NCI-H1436 (cell line): ENCODE measurements at places on chromosomes 7 and 10.

GRCh38 chr10:127649642-127650041 is 87.3 kb upstream of the FOXI2 start:
- DNase-seq, result no peak

DNA sequence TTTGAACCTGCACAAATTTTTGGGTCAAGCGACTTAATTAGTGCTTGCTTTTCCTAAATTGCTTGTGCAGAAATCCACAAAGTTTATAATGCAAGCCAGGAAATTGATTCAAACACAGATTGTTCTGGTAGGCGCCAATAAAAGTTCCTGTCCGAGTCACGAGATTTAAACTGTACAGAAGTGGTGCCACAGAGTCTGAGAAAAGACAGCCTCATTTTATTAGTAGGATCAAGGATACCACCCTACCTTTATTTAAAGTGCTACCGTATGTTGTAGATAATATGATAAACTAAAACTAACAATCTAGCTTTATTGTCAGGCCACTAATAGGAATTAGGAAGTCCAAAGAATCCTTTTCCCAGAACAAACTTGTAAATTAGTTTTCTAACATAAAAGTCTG is 696.7 kb downstream of the TNS3 start:
- DNase-seq, result no peak

DNA sequence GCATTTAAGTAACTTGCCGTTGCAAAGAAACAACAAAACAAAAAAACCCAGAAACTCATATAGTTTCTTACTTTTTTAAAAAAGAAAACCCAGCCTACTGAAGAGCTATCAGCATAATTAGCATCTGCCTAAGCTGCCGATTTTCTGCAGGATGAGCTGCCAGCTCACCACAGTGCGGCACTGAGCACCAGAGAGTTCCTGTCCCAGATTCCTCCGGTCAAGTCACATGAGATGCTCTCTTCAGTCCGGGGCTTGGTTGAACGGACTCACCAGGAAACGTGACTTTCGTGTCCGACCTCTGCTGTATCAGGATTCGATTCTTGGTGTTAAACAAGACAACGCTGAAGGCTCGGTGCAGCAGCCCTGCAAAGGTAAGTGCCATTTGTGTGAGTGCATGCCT is 3.2 kb downstream of the IDI2 start:
- DNase-seq, result no peak

DNA sequence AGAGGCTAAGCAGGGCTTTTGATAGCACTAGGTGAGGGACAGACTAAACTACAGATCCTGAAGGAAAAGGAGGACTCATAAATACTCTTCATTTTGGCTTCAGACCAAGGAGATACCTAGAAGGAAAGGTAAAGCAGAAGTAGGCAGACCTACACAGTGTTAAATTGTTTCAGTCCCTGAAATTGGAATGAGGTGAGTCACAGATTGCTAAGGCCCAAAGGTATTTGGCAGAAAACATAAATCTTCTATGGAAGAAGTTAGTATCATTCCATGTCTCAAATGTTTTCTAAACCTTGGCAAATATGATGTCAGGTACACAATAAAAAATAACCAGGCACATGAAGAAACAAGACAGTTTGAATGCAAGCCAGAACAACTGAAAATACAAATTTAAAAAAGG is 30.0 kb downstream of the MTERF1 start:
- DNase-seq, result no peak

GRCh38 chr10:20396701-20397100 is 500.4 kb downstream of the NEBL start:
- no peak for DNase-seq

DNA sequence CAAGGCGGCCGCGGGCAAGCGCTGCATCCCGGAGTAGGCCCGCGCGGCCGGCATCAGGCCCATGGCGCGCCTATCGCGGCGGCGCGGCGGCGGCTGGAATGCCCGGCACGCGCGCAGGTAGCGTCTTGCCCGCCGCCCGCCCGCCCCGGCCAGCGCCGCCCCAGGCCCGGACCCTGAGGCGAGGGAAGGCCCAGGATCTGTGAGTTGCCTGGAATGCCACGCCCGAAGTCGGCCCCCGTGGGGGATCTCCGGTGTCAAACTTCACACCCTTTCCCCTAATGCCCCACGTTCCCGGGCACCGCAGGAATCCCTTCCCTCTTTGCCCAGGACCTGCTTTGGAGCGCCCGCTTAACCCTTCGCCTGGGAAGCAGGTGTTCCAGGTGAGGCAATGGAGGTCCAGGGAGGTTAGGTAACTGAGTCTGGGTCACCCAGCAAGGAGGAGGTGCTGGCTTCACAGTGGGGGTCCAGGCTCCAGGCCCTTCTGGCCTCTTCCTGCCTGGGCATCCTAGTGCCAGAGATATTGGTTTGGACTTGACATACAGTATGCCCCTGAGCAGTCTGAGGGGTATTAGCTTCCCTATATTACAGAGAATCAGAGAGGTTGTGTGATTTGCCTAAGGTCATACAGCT is 138.1 kb downstream of the ARHGAP22 start:
- DNase-seq, result no peak

GRCh38 chr10:124213899-124214510 is 120.6 kb upstream of the CHST15 start:
- no peak for DNase-seq

- DNase-seq, result no peak
Observed at GRCh38 chr10:93126483-93127052, 52.9 kb downstream of the CYP26A1 start.

DNA sequence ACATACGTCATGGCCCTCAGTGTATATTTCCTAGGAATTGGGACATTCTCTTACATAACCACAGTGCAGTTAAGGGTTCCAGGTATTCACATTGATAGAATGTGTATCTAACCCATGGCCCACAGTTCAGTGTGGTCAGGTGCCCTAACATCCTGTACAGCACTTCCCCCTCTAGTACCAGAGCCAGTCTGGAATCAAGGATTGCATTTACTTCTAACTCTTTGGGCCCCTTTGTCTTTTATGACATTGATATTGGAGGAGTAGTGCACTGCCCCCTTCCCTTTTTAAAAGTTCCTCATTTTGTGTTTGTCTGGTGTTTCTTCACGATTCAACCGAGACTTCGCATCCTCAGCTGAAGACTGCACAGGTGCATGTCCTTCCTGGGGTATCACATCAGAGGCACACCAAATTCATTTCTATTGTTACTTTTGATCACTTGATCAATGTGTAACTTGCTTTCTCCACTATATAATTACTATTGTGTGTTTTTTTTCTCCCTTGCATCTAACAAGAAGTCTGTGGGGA is 22.4 kb upstream of the NPFFR1 start:
- DNase-seq, result no peak

DNA sequence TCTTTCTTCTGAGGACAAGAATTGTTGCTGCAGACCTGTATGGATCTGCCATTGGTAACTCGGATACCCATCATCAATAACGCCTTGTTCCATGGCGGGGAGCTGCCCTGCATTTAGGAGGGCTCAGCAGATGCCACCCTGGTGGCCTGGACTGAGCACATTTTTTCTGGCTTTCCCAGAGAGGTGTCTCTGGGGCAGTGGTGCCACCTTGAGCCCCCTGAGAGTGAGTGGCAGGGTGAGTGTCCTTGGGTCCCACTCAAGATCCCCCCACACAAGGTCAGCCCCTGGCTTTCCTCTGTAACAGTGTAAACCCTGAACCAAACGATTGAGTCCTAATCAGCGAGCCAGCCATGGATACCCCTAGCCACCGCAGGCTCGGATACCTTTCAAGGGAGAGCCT is 258.6 kb downstream of the GLRX3 start:
- DNase-seq, result no peak

GRCh38 chr10:51886438-51887068 is 187.2 kb upstream of the CSTF2T start:
- no peak for DNase-seq

DNA sequence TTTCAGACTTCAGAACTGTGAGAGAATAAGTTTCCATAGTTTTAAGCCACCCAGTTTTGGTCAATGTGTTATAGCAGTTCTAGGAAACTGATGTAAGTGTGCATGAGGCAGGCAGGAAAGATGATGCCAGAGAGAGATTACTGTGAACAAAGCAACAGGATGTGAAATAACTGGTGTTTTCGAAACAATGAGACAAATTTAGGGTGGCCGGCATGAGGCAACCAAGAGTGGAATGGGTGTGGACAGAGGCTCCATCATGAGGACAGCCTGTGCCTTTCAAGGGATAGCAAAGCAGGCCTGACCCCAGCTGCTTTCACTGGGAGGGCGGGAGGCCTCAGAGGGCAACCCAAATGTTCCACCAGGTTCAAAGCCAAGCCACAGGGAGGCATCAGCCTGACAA is 67.3 kb upstream of the UCN3 start:
- DNase-seq, result no peak

- no peak for DNase-seq
Observed at GRCh38 chr10:125011171-125011925, 69.4 kb downstream of the ZRANB1 start.

GRCh38 chr7:47483604-47484273 is 98.2 kb downstream of the TNS3 start:
- DNase-seq, result no peak

GRCh38 chr10:3857318-3857717 is 72.3 kb upstream of the KLF6 start:
- no peak for DNase-seq

- DNase-seq, result no peak
Observed at GRCh38 chr7:155993420-155994278, 181.4 kb upstream of the SHH start.

- DNase-seq, result no peak
Observed at GRCh38 chr7:114940220-114940619, 18.3 kb downstream of the MDFIC start.

GRCh38 chr10:36412942-36413341 is 712.5 kb upstream of the ANKRD30A start:
- no peak for DNase-seq

DNA sequence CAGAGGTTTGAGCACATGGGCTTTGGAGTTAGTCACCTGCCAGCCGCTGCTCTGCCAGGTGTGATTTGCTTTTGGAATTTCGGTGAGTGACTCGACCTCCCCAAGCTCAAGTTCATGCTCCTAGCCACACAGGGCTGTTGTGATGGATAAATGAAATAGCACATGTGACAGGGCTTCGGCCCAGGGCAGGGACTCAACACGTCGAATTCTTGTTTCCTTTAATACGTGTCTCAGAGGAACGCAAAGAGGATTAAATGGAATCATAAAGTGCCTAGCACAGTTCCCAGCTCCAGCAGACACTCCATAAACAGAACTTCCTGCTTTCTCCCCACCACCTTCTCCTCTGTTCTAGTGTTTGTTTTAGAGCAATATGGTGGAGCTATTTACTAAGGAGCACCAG is 88.3 kb upstream of the CHST15 start:
- no peak for DNase-seq

DNA sequence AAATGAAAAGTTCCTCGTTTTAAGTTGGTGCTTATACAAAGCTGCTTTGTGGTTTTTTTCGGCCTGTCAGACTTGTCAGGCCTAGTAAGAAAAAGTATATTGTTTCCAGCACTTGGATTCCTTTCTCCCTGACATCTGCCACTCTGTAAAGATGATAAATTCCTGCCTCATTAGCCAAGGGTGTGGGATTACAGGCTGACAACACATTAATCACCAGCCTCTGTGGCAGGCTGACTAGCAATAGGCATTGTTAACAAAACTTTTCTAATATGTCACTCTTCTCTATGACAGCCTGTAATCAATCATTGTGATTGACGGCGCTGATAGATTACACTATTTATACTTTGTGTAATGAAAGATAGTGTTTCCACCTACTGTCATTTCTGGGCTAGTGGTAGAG is 682.5 kb downstream of the LRMDA start:
- no peak for DNase-seq

DNA sequence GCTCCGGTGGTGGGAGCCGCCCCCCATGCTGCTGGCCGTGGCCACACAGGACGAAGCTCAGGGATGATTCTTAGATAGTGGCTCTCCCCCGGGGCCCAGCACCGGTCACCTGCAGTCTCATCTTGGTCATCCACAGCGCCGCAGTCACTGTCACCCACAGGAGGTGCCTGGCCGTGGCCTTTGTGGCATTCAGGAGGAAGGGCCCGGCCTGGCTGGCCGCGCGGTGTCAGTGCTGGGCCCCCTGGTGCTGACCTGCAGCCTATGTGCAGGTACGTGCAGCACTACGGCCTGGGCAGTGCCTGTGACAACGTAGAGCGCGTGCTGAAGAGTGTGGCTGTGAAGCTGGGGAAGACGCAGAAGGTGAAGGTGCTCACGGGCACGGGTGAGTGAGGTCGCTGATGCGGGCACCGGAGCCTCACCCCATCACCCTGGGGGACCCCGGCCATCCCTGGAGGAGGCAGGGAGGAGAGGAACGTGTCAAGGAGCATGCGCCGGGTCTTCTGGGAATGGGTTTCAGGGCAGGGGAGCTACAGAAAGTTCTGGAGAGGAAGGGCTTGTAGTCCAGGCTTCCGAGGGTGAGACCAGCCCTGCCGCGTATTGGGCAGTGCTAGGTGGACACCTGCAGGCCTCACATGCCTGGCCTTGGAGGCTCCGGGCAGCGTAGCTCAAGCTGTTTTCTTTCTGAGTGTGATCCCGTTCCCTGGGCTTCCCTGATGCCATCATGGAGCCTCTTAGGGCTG is 5.0 kb downstream of the SPRN start:
- DNase-seq, result no peak

GRCh38 chr10:105291571-105291970 is 650.5 kb downstream of the SORCS3 start:
- DNase-seq, result peak; percentile 28

DNA sequence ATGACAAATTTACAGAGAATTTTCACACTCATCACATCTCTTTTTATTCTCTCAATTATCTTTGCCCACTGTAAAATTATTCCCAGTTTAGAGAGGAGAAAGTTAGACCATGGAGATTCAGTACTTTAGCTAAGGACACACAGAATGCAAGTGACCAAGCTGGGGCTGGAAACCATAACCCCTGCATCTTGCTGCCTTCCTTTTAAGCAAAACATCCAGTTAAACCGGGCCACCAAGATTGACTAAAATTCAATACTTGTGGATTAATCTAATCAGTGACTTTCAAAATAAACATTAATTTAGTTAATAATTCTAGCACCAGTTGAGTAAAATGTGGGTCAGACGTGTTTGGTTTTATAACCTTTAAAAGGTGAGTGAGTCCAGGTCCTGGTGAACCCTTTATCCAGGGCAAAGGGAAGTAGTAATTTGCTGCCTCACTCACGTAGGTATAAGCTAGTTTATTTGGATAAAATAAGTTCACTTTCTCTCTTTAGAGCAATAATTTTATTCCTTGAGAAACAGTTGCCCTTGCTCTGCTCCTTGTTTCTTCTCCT is 1.9 kb upstream of the CYP2C8 start:
- DNase-seq, result no peak

- no peak for DNase-seq
Observed at GRCh38 chr7:157392256-157393037, 55.6 kb downstream of the DNAJB6 start.

GRCh38 chr7:111198255-111198654 is 107.3 kb downstream of the LRRN3 start:
- no peak for DNase-seq

DNA sequence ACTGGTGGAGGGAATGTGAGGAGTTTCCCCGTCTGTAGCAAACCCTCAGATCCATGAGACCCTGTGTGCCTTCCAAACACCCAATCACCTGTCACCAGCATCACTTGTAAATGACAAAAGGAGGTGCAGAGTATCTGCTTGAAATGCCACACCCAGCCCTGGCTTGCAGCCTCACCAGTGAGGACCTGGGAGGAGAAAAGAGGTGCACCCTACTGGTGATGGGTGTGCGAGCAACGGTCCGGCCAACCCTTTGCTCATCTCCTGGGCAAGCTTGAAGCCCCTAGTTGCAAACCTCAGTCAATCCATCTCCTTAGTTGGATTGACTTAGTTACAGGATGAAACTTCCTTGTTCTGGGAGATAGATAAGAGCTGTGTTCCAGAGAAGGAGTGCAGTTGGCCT is 62.4 kb upstream of the WAPL start:
- no peak for DNase-seq
